T-helper 9 cell (primary cell): ENCODE measurements at places on chromosomes 13 and 19.
A peak's percentile ranks its signal among the peaks of the same experiment; 100 is the strongest.

- DNase-seq: peak; percentile 96
Measured at GRCh38 chr19:2050991-2051772, at the start of gene MKNK2. MKNK2 (minus strand) TSS chr19:2051244; CDS start chr19:2050851, 393 bp downstream.

- no peak for DNase-seq
Measured at GRCh38 chr19:11265785-11266236, 3.5 kb upstream of the DOCK6 start.

DNA sequence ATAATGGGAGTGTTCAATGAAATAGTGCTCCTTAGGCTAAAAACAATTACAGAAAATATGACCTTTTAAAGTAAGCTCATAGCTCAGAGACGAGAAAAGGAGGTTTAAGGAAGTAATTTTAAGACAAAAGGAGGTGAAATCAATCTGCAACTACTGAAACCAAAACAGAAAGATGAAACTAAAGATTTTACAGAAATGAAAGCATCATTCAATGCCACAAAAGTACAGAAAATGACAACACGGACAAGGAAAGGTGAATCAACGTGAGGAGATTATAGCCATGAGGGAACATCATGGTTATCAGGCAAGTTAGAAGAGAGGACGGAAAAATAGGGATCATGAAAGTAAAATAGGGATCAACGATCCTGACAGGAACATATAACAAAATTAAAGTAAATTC lies 745.2 kb downstream of the PCDH17 start:
- DNase-seq: no peak

DNA sequence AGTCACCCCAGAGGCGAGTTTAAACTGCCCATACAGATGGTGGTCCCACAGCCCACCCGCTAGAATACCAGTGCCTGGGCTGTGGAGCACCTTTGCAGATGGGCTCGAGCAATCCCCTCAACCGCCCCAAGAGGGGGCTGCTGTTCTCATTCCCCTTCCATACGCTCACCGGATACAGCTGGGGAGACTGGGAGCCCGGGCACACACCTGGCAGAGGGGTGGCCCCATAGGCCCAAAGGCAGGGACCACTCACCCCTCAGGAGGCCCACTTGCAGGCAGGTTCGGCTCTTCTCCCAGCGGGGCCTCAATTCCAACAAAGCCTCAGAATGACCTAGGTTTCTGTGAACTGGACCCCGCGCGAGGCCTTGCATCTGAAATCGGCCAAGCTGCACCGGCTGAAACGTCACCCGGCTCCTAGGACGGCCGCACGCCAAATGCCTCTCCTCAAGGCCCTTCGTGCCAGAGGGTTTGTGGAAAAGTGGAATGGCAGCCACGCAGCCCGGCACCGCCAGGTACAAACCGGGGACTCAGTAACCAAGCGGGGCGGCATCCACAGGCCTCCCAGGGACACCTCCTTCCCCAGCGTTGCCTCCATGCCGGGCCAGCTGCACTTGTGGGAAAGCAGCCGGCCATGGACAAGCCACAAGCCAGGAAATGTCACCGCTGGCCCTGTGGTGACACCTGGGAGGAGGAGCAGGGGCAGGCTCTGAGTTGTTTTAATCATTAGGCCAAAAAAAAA lies 18.7 kb downstream of the MLLT1 start:
- no peak for DNase-seq

- DNase-seq: no peak
Measured at GRCh38 chr13:108249150-108249549, 20.4 kb upstream of the TNFSF13B start.

DNA sequence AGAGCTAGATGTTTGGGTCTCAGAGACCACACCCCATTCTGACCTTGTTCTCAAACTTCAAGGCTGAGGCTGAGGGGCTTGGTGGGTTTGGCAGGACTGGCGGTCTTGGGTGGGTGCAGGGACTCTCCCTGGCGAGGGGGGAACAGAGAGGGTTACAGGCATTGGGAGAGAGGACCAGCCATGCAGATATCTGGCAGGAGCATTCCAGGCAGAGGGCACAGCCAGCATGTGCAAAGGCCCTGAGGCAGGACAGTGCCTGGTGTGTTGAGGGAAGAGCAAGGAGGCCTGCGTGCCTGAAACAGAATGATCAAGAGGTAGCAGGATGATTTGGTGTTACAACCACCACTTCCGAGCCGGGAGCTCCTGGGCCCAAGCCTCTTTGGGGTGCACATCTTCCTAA lies 27.4 kb downstream of the NFILZ start:
- no peak for DNase-seq
